Retinal pigment epithelial cell (primary cell): ENCODE measurements at places on chromosomes 5 and 9.

DNA sequence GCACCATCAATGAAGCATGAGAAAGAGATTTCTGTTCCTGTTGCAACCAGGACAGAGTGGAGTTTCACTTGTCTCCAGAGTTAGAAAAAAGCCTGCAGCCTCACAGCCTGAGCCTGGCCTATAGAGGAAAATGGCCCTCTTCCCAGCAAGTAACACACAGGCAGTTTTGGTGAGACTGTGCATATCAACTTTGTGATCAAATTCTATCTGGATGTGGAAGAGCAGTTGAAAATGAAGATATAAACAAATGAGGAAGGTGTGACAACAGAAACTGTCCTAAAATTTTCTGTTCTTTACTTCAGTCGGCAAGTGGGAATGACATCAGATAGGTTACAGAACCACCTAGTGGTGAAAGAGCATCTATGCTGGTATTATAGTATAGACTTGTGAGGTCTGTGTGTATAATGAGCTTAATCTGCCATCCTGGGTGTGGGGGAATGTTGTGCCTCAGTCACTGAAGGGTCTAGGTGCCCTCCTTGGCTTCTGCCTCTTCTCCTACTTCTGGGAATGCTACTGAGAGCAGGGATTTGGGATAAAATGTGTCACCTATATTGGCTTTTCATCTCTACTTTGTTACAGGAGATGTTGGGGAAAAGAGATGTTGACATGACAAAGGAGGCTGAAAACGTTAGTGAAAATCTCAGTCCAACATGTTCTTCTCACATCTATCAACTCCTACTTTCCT lies 28.2 kb downstream of the YIPF5 start:
- no peak for DNase-seq

GRCh38 chr5:125257997-125258396 lies 511.6 kb upstream of the ZNF608 start:
- DNase-seq, result no peak

- no peak for DNase-seq
Measured at GRCh38 chr5:154801083-154801482, 45.9 kb downstream of the LARP1 start.

- peak; percentile 61 for DNase-seq
Measured at GRCh38 chr9:88477300-88477751, 57.7 kb upstream of the NXNL2 start.

DNA sequence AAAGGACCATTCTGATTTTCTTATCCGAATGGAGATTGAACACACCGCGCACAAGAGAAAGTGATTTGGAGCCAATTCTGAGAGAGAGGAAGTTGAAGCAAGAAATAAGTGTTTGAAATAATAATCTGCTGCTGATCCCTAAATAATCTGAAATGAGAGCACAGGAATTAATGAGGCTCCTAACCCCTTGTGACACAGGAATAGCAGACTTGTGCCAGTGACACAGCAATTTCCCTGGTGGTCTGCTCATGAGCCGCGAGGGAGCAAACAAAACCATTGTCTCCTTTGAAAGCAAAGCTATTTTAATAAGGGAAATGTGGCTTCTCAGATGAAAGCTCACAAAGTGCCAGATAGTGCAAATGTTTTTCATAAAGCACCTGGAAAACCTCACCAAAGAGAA lies 936.1 kb upstream of the WWC1 start:
- DNase-seq, result no peak

DNA sequence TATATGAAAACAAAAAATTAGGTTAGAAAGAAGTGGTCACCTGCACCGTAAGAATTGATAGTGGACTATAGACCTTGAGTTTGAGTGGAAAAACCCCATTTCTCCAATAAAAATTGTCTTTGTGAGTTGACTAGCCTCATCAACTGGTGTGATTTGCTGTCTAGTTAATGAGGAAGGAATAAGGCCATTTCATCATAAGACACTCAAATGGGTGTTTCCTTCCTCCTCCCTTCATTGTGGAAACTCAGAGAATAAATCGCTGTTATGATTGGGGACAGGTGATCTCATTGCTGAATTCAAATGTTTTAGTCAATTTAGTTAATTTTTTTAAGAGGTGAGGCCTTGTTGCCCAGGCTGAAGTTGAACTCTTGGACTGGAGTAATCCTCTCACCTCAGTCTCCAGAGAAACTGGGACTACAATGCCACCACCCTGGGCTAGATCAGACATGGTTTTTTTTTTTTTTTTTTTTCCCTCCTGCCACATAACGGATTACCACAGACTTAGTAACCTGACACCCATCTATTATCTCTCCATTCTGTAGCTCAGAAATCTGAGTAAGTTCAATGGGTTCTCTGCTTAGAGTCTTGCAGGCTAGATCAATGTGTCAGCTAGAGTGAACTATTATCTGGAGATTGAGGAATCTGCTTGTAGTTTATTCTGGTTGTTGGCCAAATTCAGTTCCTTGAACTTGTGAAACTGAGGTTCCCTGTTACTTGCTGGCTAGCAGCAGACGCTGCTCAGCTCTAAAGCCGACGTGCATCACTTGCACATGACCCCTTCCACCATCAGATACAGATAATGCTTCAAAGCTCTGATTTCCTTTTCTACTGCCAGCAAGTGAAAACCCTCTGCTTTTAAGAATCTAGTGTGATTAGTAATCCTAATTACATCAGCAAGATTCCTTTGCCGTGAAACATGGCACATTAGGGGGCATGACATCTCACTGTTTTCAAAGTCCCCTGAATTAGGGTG lies 663.8 kb upstream of the CDH9 start:
- DNase-seq, result peak; percentile 84
